Occipital lobe (tissue), 3 donors: ENCODE measurements at places on chromosomes 16 and 17. TPM values are rescaled to one million over a fixed set of nuclear protein-coding genes. Genes with fewer than 3 reads are reported as not detected.

The PGP gene
- 10.1 TPM for total RNA-seq

The CCL17 gene
- not detected for total RNA-seq

The TMEM235 gene
- not detected for total RNA-seq

The CACNA1H gene
- total RNA-seq, result 15.4 TPM

The PITPNM3 gene
- 13.9 TPM for total RNA-seq

The ENO3 gene
- 2.3 TPM for total RNA-seq

The FLII gene
- 49.6 TPM for total RNA-seq

The MYCBPAP gene
- 2.0 TPM for total RNA-seq

The TBC1D3G gene
- total RNA-seq, result not detected
